GM10248 (cell line): ENCODE measurements at places on chromosomes 12 and 14.

DNA sequence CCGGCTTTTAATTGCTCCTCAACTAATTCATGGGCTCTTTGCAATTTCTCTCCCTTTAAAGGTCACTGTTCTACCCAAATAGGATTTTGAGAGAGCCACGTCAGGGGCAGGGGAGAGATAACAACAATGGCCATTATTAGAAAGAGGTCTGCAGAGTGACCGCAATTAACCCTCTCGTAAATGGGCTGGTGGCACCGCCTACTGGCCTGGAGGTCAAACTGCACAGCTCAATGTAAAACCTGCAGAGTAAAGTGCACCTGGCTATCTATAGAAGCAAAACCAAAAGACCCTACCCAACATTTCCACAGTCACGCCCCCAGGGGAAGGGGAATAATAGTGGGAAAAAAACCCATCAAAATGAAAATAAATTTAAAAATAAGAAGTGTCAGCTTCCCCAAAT is 21.6 kb upstream of the CLEC4E start:
- no peak for DNase-seq

- no peak for DNase-seq
Measured at GRCh38 chr12:67482751-67483661, 165.5 kb upstream of the DYRK2 start.

- no peak for DNase-seq
Measured at GRCh38 chr12:84634526-84634925, 278.1 kb downstream of the SLC6A15 start.

GRCh38 chr14:32244404-32244803 is 41.3 kb upstream of the RNU6-8 start:
- DNase-seq: no peak

DNA sequence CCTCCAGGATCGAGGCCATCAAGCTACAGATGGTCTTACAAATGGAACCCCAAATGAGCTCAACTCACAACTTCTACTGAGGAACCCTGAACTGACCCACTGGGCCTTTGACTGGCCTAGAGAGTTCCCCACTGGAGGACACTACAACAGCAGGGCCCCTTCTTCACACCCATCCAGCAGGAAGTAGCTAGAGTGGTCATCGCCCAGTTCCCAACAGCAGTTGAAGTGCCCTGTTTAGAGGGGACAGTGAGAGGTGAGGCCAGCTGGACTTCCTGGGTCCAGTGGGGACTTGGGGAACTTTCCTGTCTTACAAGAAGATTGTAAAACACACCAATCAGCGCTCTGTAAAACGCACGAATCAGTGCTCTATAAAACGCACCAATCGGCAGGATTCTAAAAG is 247.9 kb upstream of the BTG1 start:
- DNase-seq: no peak
